ENCODE measurements at places on chromosomes 2 and 18.

DNA sequence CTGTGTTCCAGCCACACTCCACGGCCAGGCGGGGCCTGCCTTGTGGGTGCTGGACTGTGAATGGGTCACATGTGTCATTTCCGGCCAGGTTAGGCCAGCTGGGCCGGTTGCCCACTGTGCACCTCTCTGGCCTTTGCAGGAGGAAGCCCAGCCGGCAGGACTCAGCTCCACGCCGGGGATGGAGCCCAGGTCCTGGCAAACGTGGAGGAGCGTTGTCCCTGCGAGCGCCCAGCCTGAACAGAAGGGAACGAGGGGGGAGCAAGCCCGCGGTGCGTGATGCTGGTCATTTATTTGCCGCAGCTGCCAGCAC lies 152.9 kb downstream of the PXDN start:
- DNase-seq: no peak

GRCh38 chr2:186058614-186059013 lies 320.0 kb downstream of the FSIP2 start:
- no peak for DNase-seq

DNA sequence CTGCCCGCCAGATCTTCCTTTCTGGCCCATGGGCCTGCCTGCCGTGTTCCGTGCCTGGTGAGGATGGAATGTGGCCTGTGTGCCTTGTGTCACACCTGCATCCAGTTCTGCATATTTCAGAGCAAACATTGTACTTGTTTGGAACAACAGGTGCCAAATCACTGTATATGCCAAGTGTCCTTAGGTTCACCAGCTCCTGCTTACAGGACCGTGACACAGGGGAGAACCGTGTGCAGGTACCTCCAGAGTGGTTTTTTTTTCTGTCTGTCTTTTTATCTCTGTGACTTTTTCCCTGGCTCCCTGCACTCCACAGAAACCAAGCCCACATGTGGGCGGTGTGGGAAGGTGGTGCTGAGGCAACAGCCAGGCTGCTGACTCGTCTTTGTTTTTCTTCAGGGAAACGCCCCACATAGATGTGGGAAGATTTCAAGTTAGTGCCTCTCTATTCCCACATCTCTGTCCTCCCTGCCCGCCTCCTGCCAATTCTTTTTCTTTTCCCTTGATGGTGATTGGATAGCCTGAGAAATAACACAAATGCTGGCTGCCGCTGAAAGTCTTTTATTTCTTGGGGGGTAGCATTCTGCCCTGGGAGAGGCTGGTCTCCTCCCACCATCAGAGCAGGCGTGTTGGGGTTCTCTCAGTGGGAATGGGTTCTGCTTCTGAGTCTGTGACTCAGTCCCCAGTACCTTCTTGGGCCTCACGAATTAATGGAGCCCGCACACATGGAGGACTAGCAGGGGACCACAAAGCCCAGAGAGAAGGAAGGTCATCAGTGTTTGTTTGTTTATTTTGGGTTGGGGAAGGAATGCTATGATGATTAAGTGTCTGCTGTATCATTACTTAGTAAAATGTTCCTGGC lies 21.4 kb downstream of the GRHL1 start:
- no peak for DNase-seq

- DNase-seq: no peak
Measured at GRCh38 chr2:228767196-228767595, 503.9 kb downstream of the PID1 start.

DNA sequence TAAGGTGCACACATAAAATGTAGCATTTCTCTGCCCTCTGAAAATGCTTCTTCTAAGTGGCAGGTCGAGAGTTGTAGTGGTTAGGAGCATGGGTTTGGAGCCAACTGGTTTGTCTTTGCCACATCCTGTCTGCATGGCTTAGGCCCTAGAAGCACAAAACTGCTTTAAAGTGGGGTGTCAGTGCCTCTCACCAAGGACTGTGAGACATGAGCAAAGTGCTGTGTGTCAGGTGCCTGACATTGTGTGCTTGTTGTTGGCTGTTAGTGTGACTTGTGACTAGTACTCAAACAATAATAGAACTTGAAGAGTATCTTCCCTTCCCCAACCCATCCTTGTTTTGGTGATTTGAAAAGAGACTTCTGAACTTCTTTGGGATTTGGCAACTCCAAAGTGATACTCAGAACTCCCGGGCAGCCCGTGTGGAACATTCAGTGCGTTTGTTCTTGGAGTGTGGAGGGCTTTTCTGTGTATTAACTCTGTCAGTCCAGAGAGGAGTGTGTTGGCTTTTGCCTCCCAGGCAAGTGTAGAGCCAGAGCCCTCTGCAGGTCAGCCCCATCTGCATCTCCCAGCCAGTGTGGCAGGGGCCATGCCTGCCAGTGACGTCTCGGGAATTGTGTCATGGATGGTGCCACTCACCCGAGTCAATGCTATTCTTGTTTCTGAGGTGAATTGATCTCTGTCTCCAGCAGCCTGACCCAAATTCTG lies 5.0 kb downstream of the MGAT5 start:
- no peak for DNase-seq

- DNase-seq: no peak
Measured at GRCh38 chr18:63374540-63374939, 7.5 kb upstream of the KDSR start.

- no peak for DNase-seq
Measured at GRCh38 chr18:34773961-34774766, 64.1 kb downstream of the DTNA start.

DNA sequence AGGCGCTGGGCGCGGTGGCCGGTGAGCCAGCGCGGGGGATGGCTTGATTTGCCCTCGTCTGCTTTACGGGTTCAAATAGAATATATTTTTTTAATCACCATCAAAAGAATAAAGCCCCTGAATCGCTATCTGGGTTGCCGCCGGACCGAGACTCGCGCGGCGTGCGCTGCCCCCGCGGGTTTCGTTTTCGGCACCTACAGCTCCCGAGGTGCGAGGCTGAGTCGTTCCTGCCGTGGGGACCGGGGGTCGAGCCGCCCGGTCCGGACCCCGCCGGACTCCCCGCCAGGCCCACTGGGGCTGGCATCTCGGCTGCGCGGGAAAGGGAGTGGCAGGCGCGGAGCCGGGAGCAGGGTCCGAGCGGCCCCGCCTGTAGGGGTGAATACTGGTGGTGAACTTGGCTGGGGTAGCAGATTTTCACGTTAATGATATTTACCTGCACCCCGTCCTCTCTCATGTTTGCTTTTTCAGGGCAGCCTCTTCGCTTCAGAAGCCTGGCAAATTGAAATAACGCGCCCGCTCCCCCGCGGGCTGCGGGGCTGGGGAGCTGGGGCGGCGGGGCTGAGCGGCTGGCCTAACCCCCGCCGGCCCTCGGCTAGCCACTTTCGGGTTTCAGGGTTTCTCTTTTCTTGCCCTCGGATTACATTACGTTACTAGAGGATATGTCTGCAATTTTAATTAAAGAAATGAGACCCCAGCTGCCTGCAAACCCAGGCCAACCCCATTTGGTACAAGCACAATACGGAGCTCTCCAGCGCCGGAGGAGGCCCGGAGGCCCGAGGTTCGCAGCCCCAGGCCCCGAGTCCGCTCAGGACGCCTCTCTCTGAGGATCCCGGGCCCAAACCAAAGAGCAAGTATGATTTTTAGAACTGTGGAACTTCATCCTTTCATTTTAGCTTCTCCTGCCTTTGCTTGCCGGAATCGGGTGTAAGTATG lies 1.7 kb upstream of the CELF4 start:
- DNase-seq: no peak

GRCh38 chr18:41482501-41482900 lies 472.5 kb upstream of the PIK3C3 start:
- DNase-seq: no peak

DNA sequence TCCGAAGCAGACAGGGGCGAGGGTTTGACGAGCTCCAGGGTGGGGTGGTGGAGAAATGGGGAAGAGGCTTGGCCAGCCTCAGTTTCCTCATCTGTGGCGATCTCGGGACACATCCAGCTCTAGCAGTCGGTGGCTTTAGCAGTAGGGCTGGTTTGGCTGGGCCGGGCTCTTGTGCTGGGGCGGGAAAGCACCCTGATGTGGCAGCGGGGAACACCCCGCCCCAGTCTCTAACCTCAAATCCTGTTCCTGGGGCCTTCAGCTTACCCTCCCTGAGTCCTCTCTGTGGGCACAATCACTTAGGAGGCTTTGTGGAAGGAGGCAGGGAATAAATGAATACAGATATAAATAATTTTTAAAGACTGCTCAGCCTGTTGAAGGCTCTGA lies 26.5 kb upstream of the MCFD2 start:
- DNase-seq: peak; percentile 43

- no peak for DNase-seq
Measured at GRCh38 chr2:55883357-55883756, 40.2 kb downstream of the EFEMP1 start.

- DNase-seq: no peak
Measured at GRCh38 chr2:55526174-55526573, 6.7 kb downstream of the CFAP36 start.

DNA sequence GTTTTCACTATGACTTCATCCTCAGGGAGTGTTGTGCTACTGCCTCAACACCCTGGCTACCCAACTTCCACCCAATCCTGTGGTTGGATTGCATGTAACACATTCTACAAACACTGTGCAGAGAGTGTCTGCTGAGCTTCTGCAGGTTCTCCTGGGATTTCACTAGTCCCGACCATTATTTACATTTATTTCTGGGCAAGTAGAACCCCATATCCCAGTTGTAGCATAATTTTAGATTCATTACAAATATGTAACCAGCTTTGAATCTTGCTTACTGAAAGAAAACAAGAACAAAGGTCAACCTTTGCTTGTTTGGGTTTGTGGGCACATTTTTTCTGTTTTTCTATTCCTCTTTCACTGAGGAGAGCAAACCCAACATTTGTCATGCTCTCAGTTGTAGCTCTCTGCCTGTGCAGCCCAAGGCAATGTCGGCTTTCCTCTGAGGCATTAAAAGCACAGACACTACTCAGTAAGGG lies 2036.1 kb upstream of the LRRTM1 start:
- no peak for DNase-seq

DNA sequence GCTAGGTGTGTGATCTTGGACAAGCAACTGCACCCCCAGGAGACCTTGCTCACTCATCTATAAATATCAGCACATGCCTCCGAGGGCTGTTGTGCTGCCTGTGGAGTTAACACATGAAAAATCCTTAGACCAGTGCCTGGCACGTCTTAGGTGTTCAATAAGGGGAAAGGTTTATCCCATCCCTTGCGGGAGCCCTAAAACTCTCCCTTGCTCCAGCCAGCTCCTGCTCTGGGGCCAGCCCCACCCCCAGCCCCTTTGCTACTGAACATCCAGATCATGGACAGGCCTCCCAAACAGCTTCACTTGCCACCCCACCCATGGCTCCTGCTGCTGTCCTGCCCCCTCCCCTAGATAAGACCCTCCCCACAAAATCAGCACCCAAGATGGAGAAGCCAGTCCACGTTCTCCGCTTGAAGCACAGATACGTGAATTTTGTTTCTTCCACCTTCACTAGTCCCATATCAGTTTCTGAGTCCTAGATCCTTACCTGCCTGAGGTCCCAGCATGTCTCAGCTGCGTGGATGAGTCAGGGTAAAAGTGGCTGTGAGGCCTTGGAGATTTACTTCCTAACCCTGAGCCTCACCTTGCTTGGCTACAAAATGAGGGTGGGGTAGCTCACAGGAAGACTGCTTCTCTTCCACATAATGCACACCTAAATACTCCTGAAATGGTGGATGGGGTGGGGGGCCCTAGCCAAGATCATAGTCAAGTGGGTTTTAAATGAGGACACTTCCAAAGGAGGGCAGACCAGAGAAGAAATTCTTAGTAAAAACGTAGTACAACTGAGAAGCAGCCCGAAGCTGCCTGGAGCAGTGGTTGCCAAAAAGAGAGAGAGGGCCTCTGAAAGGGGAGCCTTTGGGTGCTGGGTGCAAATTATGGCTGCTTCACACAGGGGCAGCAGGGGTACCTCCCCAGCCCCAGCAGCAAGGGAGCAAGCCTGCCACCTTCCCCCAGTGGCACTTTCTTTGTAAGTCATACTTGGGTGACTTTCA lies 40.4 kb downstream of the C1QL2 start:
- DNase-seq: no peak

DNA sequence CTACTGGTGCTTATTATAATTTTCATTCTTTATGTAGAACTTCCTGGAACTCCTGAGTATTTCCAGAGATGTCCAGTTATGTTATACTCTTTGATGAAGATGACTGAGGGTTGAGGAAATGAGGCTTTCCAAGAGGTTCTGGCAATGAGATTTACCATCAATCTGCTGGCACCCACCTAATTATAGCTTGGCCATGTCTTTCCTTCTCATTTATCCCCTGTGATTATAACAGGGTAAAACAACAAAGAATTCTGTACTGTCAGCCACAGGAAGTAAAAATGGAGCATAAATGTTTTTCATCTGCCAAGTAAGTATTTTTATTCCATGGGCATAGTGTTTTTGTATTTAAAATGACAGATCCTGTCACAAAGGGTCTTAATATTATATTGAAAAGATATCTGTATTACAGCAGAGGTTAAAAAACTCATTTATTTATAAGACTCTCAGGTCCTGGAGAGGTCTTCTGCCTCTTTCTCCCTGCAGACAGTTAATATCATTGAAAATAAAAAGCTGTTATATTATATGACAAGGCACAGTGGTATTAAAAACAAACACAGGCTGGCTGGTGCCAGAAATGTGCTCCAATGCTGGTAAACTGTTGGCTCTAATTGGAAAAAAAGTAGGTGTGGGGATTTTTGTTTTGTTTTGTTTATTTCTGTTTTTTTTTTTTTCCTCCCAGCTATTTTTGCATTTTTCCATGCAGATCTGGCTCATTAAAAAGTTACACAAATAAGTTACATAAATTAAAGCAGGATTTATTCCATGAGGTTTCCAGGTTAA lies 1764.1 kb upstream of the CELF4 start:
- DNase-seq: no peak

- no peak for DNase-seq
Measured at GRCh38 chr2:221444106-221444505, 128.0 kb downstream of the EPHA4 start.

GRCh38 chr2:208363485-208363884 lies 43.1 kb upstream of the PTH2R start:
- no peak for DNase-seq

- no peak for DNase-seq
Measured at GRCh38 chr2:223724861-223725260, 112.5 kb downstream of the AP1S3 start.

- no peak for DNase-seq
Measured at GRCh38 chr18:77108001-77108692, 24.4 kb downstream of the MBP start.

DNA sequence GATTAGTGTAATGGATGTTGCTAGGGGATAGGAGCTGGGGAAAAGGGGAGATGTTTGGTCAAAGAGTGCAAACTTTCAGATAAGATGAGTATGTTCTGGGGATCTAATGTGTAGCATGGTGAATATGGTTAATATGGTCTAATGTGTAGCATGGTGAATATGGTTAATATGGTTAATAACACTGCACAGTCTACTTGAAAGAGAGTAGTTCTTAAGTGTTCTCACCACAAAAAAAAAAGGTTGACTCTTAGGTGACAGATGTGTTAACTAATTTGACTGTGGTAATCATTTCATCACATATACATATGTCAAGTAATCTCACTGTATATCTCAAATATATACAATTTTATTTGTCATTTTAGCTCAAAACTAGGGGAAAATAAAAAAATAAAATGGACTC lies 121.3 kb upstream of the CD226 start:
- DNase-seq: no peak

- no peak for DNase-seq
Measured at GRCh38 chr2:2045141-2045540, 285.9 kb downstream of the MYT1L start.
